ENCODE measurements at places on chromosomes 1 and 21. TPM values are rescaled to one million over a fixed set of nuclear protein-coding genes. Genes with fewer than 3 reads are reported as not detected.

GRCh38 chr1:161119092-161119903, 1.4 kb downstream of the NIT1 start:
- peak; percentile 27 for DNase-seq

- DNase-seq: no peak
These were observed 27.7 kb upstream of the CSF3R start for GRCh38 chr1:36510418-36510817.

DNA sequence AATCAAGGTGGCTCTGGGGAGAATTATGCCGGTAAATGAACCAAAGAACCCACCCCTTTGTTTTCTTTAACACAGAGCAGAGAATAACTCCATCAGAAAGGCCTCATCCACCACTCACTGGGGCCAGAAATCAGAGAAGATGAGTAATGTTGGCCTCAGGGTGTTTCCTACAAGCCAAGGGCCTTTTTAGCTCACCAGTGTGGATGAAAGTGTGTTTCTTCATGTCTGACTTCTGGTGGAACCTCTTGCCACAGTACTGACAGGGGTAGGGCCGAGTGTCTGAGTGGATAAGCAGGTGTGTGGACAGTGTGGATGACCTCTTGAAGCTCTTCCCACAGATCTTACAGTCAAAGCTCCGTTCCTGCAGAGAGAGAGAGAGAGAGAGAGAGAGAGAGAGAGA, 8.3 kb downstream of the GFI1 start:
- no peak for DNase-seq

GRCh38 chr1:168719306-168720111, 9.5 kb downstream of the DPT start:
- no peak for DNase-seq

KRTAP12-2 gene
- total RNA-seq: not detected

DNA sequence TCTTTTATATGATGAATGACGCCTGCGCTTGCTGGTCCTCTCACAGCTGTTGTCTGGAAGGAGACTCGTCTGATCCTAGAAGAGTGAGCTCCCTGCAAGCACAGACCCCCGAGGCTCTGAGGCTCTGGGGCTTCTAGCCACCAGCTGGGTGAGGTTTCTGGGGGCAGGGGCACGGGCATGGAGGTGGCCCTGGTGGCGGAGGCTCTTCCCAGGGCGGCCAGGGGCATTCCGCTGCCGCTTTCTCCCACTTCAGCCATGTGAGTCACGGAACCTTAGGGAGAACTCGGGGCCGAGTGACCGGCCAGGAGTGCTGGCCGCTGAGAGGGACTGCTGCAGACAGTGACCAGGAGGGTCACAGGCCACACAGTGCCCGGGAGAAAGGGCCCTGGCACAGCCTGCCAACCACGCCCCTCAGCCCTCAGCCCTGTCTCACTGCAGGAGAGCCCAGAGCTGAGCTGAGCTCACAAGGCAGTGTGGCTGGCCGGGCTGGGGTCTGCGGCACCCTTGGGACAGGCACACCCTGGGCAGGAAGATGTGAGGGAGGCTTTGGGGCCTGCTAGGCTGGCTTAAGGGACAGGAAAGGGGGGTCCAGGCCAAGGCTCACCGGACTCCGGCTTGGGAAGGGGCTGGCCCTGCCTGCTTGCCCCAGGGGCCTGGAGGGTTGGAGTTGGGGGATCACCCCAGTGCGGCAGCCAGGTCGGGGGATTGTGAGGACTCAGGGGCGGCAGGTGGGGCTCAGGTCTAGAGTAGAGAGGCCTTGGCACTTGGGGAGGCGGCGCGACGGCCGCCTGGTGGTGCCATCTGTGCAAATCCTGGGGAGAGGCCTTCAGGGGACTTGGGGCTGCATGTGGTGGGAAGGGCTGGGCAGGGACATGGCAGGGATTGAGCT, 35.7 kb downstream of the MORN1 start:
- no peak for DNase-seq
